NCI-H774 (cell line): ENCODE measurements at places on chromosomes 2 and 18.

DNA sequence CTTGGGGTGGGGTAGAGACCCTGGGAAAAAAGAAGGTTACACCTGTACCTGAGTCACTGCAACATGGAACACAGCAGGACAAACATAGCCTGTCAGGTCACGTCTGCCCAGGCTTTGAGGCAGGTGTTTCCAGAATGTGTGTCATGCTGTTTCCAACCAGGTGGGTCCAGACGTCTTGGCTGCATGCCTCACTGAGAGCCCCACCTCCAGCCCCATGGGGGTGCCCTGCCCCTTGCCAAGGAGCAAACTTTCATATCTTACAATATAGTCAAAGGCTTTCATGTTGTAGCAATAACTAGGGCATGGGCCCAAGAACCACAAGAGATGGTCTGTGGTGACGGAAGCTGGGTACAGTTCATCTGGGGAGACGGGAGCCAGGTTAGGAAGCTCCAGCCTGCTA lies 499.7 kb downstream of the BCL11A start:
- DNase-seq = no peak

- no peak for DNase-seq
Measured at GRCh38 chr2:128996078-128996477, 677.4 kb upstream of the HS6ST1 start.

GRCh38 chr2:205969584-205969983 lies 116.4 kb downstream of the INO80D start:
- DNase-seq = no peak

DNA sequence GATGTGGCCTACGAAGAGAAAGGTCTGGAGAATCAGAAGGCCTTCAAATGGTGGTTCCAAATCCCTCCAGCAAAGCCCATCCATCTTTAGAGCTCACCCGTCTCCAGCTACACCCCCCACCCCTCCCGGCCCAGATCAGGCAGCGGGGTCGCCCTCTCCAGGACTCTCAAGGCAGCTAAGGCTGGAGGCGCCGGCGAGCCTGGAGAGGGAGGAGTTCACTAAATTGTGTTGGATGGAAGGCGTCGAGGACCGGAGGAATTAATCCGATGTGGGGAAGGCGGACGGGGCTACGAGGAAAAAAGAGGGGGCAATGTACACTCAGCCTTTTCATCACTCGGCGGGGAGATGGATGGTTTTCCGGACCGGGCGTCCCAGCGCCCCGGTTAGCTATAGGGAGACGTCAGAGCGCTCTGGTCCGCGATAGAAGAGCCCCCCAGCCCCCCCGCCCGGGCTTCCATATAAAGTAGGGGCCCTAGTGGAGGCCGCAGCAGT lies at the start of gene GRP:
Gene GRP (plus strand): TSS at position 487 of the 492 bp plus-strand sequence. CDS start 108 bp downstream, outside the sequence.
- DNase-seq = peak; percentile 60

- no peak for DNase-seq
Measured at GRCh38 chr2:159573846-159574606, 42.3 kb downstream of the BAZ2B start.

DNA sequence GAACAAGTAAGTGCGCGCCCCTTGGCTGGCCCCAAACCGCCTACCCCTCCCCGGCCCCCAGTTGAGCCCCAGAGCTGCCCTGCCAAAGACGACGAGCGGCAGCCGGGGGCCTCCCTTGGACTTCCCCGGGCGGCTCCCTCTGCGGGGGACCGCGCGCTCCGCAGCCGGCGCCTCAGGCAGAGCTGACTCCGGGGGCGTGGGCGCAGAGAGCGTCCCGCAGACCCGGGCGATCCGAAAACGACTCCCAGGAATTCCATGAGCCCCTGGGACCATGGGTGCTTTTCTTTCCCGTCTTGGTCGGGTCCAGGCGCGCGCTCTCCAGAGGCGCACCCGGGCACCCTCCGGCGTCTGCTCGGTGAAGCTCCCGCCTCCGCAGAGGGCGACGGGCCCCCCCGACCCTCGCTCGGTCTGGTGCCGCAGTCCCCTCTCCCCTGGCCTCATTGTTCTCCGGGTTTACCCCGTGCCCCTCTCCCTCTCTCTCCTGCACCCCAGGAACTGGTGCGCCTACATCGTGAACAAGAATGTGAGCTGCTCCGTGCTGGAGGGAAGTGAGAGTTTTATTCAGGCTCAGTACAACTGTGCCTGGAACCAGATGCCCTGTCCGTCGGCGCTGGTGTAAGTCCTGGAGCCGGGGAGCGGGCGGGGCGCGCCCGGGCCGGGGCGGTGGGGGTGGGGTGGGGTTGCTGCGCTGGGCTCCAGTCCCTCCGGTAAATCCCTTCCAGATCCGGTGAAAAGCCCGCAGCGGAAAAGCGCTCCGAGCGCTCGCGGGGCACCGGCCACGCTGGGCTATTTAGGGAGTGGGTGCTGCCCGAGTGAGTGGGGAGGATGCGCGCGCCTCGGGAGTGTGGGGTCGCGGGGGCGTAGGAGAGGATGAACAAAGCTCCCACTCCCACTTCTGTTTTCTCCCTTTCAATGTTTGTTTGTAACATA lies 776 bp downstream of the EMILIN2 start:
- no peak for DNase-seq

DNA sequence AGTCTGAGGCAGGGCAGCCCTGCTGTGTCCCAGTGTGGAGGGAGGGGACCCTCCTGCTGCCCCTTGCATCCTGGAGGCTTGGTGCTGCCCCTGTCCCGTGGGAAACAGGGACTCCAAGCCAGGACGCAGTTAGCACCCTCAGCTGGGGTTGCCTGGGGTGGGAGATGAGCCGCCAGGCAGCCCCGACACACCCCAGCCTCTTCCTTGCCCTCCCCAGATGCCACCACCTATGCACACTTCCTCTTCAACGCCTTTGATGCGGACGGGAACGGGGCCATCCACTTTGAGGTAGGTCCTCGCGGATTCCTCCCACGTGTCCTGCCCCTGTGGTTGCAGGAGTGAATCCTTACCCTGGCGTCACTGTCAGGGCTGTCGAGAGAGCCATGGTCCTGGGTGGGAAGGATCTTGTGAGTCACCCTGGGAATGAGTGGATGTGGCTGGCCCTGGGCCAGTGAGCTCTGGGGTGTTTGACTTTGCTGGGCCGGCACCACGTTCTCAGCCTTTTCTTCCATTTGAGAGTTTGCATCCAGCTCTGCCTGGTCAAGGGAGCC lies 27.5 kb upstream of the FAHD2A start:
- no peak for DNase-seq

GRCh38 chr2:21331625-21332370 lies 208.0 kb downstream of the TDRD15 start:
- no peak for DNase-seq

GRCh38 chr2:114156366-114157056 lies 266.6 kb downstream of the ACTR3 start:
- DNase-seq = no peak

DNA sequence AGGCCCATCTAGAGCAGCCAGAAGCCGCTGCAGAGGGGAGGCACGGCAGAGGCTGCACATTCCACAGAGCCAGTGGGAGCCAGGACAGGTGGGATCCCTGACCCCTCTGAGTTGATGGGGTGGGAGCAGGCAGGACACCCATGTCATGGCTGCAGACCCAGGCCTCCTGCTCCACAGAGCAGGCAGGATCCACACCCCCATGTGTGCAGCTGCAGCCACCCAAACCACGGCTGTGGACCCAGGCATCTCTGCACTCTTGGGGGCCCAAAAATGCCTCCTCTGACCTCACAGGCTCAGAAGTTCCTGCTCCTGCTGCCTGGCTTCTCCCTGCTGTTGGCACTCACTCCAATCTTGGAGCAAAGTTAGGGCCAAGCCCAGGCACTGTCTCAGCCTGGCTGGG lies 112.3 kb upstream of the TMEM18 start:
- no peak for DNase-seq

DNA sequence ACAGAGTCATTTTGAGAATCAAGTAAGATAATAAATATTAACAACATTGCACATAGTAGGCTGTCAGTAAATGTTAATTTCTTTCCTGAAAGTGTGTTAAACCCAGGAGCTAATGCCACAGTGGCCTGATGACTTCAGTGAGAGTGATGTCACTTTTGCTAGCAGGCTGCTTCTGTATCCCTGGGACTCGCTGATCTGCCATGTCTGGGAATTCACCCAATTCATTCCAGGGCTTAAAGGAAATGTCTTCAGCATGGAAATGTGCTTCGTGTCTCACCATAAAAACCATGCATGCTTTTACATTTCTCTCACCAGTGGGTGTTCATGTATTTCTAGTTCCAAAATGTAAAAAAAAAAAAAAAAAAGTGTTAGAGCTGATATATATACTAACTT lies 56.8 kb upstream of the MAPRE3 start:
- no peak for DNase-seq
